ENCODE measurements at places on chromosomes 11 and 22.

- DNase-seq = no peak
Observed at GRCh38 chr22:22703715-22704114, 59.3 kb downstream of the GGTLC2 start.

DNA sequence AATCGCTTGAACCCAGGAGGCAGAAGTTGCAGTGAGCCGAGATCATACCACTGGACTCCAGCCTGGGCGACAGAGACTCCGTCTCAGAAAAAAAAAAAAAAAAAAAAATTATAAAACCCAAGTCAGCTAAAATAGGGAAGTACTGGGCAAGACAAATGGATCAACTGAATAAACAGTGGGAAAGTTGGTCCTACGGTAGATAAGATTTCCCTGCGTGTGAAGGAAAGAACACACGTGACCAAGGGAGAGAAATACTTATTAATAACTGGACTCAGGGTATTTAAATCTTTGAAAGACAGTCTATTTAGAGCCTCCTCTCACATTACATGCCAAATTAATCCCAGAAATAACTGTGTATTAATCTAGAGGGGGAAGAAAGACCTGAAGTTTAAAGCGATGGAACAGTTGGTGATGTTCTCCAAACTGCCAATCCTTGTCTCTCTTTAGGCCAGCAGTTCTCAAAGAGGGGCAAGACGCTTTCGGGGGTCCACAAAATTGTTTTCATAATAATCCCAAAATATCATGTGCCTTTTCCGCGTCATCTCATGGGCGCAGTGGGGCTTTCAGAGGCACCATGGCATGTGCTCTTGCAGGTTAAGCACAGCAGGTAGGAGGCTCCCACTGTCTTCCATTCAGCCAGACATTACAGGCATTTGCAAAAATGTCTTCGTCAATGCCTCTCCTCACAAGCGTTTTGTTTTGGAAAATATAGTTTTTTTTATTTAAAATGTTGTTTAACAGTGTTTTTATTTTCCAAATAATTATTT is 6.6 kb downstream of the RTL6 start:
- DNase-seq = no peak

DNA sequence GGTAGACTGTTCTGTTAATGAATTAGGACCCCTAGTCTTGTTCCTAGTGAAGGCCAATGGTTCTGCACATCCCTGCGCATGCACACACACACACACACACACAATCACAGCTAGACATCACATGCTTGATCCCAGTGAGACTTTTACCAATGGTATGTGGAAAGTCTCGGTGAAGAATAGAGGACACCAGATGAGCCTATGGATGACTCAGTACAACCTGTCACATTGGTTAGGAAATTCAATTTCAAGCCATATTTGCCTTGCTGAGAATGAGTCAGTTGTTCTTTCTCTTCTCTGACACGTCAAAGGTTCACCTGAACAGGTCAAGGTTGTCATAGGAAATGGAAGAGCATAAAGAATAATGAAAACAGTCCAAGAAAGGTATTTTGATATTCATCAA is 122.0 kb downstream of the SLC17A6 start:
- no peak for DNase-seq

GRCh38 chr22:32802237-32802765 is 796 bp downstream of the TIMP3 start:
- no peak for DNase-seq

- no peak for DNase-seq
Observed at GRCh38 chr11:102139081-102139498, 28.8 kb downstream of the YAP1 start.

- no peak for DNase-seq
Observed at GRCh38 chr11:12158909-12159308, 48.5 kb downstream of the MICAL2 start.

GRCh38 chr11:57511741-57512430 is 3.6 kb downstream of the SLC43A1 start:
- DNase-seq = no peak

DNA sequence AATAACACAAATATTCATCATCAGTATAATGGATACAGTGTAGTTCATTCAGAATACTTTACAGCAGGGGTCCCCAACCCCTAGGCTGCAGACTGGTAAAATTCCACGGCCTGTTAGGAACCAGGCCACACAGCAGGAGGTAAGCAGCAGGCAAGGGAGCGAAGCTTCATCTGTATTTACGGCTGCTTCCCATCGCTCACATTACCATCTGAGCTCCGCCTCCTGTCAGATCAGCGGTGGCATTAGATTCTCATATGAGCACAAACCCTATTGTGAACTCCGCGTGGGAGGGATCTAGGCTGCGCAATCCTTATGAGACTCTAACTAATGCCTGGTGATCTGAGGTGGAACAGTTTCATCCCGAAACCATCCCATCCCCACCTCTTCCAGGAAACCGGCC is 125.1 kb downstream of the SERGEF start:
- no peak for DNase-seq

- peak; percentile 37 for DNase-seq
Observed at GRCh38 chr22:41966607-41967240, 2.5 kb upstream of the SEPTIN3 start.

- DNase-seq = no peak
Observed at GRCh38 chr11:67584205-67584880, 731 bp downstream of the GSTP1 start.

- no peak for DNase-seq
Observed at GRCh38 chr11:87212891-87213290, 175.2 kb downstream of the TMEM135 start.

DNA sequence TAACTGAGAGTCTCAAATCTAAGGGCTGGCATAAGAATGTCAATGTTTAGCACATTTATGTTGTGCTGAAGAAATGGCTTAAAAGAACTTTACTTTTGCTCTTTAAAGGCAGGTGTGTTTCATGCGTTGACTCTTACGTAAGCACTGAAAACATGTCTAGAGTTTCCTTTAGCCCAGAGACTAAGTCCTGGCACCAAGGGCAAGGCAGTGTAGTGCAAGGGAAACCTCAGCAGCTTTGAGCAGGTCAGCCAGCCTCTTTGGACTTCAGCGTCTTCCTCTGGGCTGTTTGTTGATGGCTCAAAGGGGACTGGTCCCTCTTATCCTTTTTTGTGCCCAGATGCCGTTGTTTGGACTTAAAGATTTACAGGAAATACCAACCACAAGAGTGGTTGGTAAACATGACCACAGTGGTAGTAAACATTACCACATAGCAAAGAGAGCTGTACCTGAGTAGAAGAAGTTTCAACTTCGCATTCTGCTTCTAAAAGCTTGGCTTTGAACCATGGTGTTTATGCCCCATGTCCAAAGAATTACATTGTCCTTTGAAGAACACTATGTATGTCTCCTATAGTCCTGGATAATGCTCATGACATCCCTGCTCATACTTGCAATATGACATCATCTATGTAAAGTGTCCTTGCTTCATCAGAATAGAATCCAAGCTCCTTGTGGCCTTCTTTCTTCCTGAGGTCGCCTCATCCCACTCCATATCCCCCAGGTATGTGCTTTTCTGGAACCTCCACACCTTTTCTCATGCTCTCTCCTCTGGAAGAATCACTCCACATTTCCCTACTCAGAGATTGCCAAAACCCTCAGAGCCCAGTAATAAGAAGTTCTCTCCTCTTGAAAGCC is 23.5 kb downstream of the TENM4 start:
- no peak for DNase-seq

- no peak for DNase-seq
Observed at GRCh38 chr11:117841551-117842031, 17.0 kb upstream of the FXYD2 start.

GRCh38 chr22:30216710-30217109 is 29.8 kb downstream of the LIF start:
- DNase-seq = no peak

DNA sequence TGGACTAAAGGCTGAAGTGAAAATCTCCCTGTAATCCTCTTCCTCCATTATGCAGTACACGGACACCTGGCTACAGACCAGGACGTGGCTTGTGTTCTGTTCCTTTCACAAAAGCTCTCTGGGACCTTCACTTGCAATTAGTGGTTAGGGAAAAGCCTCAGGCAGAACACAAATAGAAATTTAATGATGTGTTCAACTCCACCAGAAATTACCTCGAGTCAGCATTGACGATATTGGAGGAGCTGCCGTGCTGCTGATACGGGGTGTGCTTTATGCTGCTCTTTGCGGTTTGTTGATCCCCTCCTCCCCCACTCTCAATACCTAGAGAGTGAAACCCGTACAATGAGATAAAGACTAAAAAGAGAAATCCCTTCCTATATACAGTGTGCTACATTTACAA is 48.9 kb downstream of the POLD3 start:
- DNase-seq = no peak

DNA sequence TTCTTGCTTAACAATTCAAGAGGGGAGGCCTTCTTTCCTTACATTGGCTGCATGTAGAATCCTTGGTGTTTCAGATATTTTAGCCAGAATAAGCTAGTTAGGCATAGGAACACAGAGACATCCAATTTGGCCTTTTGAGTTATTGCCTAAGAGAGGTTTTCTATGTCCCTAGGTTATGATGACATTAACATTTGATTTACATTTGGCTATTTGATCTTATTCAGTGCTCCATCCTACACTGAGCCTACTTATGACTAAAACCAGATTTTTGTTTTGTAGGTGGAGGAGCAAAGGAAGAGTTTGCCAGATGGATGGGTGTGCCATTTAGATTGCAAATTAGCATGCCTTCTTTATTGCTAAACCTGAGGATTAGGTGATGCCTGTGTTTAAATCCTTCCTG is 11.1 kb upstream of the SLC37A2 start:
- DNase-seq = no peak

GRCh38 chr22:35209203-35209602 is 48.1 kb upstream of the HMGXB4 start:
- no peak for DNase-seq

DNA sequence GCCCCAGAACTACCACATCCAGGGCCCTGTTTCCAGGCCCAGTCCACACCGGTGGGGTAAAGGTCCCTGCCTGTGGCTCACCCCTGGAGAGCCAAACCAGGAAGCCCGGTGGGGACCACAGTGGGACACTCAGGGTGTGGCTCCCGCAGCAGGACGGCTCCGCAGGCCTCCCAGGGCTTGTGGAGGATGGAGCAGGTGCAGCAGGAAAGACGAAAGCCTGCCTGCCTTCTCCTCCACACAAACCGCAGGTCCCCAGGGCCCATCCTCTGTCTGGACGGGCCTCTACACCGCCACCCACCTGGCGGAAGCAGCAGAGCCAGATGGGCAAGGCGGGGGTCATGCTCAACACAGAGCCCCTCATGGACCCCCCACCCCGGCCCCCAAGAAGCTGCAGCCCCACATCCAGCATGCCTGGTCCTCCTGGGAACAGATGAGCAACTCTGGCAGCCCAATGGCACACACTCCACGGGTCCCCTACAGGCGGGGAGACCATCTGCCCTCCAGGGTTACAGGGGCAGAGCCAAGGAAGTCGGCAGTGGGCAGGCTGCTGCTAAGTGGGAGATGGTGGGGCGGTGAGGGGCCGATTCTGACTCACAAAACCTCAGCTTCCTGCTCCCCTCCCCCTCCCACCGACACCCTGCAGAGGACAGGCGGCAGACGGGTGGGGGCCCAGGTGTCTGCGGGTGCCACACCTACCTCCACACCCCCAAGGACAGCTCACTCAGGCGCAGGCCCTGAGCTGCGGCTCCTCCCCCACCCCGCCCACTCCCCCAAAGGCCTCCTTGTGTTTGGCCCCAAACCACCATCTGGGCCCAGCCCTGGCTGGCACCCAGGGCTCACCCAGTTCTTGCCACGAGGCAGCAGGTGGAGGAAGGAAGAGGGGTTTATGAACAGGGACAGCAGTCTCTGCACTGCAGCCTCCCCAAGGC is 5.2 kb downstream of the SBF1 start:
- DNase-seq = peak; percentile 85

GRCh38 chr11:65132988-65133700 is 1.2 kb downstream of the SYVN1 start:
- DNase-seq = peak; percentile 20

DNA sequence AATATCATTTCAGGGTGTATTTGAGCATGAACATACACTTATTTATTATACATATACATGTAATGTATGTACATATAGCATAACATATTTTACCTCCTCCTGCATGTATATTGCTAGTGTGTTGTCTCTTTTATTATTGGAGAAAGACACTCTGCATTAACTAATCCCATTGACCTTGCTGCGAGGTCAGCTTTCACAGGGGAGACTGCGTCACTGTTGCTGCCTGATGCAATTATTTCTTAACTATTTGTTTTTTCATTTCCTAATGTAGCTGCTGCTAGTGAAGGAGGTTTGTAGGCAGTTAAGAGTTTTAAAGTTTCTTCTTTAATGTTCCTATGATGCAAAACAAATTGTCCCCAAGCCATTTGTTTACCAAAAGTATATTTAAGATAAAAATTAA is 185.4 kb upstream of the CNTN5 start:
- DNase-seq = no peak

- DNase-seq = no peak
Observed at GRCh38 chr11:26344647-26345046, 12.7 kb downstream of the ANO3 start.

DNA sequence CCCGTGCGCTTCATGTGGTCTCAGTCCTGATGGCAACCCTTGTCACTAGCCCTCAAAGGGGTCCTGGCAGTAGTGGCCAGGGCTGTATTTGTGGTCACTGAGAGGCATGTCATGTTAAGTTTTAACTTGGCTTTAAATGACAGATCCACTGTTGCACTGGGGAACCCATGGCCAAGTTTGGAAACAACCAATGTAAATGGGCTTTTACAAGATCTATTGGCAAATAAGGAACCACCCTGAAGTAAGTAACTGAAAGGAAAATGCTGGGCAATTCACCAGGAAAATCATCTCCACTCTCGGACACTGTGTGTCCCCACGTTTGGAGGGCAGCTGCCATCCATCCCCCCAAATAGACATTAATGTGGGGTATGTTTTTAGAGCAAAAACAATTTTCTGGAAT is 8.4 kb downstream of the YPEL1 start:
- DNase-seq = no peak

DNA sequence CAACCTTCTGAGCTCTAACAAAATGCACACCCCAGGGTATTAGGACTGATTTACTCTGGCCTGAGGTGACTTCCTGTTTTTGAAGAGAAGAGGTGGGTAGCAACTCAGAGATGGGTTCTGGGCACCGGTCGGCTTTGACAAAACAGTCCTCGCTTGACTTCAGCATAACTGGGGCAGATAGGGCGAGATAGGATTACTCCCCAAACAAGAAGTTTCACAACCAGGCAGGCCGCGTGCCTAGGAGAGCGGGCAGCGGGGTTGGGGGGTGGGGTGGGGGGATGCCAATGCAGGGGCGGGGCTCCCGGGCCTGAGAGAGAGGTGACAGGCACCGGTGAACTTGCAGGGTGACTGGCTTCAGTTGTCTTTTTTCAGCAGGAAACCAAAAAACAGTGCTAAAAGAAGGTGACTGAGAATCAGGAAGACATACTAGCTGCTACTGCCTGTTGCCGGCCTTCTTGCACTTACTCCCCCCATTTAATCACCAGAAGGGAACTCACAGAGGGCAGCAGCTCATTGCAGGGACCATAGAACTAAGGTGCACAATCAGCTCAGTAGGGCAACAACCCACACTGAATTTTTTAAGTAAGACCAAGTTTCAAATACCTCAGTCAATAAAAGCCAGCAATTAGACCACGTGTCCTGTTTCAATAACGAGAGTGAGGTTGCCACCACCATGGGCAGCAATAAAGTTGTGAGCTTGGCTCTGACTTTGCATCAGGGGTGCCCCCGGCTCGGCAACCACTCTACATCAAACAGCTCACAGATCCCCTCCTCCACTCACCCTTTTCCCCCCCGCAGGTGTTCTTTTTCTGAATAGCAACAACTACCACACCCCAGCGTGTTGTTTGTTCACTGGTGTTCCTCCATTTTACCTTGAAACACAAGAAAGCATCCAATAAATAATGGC is 37.2 kb upstream of the ETS1 start:
- DNase-seq = no peak

Data from NCI-H345 (cell line).